ENCODE measurements at places on chromosomes 3 and 15. TPM values are rescaled to one million over a fixed set of nuclear protein-coding genes. Genes with fewer than 3 reads are reported as not detected.

The KLF15 gene
- total RNA-seq = 0.67 TPM

The CHDH gene
- 3.3 TPM for total RNA-seq

The GOLGA6B gene
- total RNA-seq = not detected

The ATXN7 gene
- total RNA-seq = 12.3 TPM

The AADACL2 gene
- total RNA-seq = not detected

The WDR82 gene
- 47.6 TPM for total RNA-seq

The ACSBG1 gene
- not detected for total RNA-seq

The DOCK3 gene
- total RNA-seq = 1.7 TPM

The CRBN gene
- 39.6 TPM for total RNA-seq

The BCHE gene
- total RNA-seq = 6.6 TPM

The AGBL1 gene
- total RNA-seq = not detected

The ITPKA gene
- total RNA-seq = 115 TPM

The TLR9 gene
- total RNA-seq = not detected

The TPM1 gene
- 847 TPM for total RNA-seq

The GDPGP1 gene
- total RNA-seq = 11.0 TPM

The PIF1 gene
- total RNA-seq = 2.3 TPM

The GOLGA6L7 gene
- total RNA-seq = not detected

The TNNC1 gene
- 1.4 TPM for total RNA-seq

The CATSPER2 gene
- 5.0 TPM for total RNA-seq

The FBLN2 gene
- 6.7 TPM for total RNA-seq

The EFCC1 gene
- 0.14 TPM for total RNA-seq

The SPINK8 gene
- not detected for total RNA-seq

The GRK7 gene
- total RNA-seq = not detected

The ALDH1L1 gene
- 1.0 TPM for total RNA-seq

The CPNE4 gene
- total RNA-seq = 3.7 TPM

The FAM174B gene
- total RNA-seq = 18.9 TPM

The EPHA6 gene
- total RNA-seq = not detected

The OXSR1 gene
- total RNA-seq = 41.9 TPM

The CPLX3 gene
- not detected for total RNA-seq

The POTEB3 gene
- not detected for total RNA-seq

The THSD4 gene
- 19.6 TPM for total RNA-seq

The SLC12A8 gene
- total RNA-seq = 13.6 TPM

The ZNF592 gene
- 18.8 TPM for total RNA-seq

The RARB gene
- 1.8 TPM for total RNA-seq

The ARNT2 gene
- 22.9 TPM for total RNA-seq

The CCDC39 gene
- total RNA-seq = 0.07 TPM

The TMEM207 gene
- total RNA-seq = not detected

The KCNMB2 gene
- 3.6 TPM for total RNA-seq

The TXNRD3 gene
- 5.5 TPM for total RNA-seq

The CIDEC gene
- total RNA-seq = not detected
